ENCODE measurements at places on chromosomes 7 and 10.

GRCh38 chr7:23471106-23471859 is 992 bp upstream of the IGF2BP3 start:
- no peak for DNase-seq

GRCh38 chr10:3972460-3973301 is 187.7 kb upstream of the KLF6 start:
- no peak for DNase-seq

DNA sequence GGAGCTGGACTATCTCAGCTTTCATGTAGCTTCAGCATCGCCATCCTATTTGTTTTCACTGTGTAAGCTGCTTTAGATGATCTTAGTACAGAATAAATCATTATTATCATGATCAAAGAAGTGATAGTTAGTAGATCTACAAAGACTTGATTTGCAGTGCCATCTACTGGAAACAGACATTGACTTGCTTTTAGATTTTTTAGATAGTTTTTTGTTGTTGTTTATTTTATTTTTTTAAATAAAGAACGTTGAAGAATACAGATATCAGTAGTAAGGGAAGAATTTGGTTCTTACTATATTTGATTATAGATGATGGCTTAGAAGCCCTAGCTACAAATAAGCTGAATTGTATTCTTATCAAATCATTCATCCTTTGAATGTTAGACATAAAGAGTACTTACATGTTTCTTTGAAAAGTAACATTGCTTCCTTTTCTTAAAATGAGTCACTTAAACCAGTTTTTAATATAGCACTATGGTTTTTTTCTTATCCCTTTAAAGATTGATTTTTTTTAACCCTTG is 6.3 kb upstream of the SFMBT2 start:
- DNase-seq, result peak; percentile 16

- no peak for DNase-seq
Observed at GRCh38 chr7:2681929-2682799, 5.8 kb upstream of the AMZ1 start.

DNA sequence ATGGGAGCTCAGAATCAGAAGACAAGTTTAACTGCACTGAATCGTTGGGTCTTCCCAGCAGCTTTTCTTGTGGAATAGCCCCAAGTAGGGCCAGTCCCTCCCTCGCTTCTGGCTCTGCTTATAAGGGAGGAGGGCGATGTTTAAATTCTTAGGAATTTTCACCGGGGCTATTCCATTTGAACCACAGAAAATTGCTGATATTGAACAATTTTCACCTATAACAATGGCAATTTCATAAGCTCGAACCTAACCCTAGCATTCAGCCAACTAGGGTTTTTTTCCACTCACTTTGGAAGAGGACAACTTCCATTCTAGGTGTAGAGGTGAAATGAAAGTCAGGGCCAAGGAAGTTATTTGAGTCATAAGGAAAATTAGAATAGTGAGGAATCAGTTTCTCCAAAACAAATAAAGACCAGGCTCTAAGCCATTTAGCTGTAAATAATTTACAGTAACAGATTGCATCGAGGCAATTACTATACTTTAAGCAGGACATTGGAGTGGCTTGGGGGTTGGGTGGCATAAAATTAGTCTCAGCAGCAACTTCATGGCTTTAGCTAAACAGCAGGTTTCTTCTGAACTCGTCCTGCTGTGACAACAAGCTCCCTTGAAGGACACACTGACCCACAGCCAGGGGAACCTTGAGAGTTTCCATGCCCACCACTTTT is 1.5 kb upstream of the ATP6V0A4 start:
- no peak for DNase-seq

DNA sequence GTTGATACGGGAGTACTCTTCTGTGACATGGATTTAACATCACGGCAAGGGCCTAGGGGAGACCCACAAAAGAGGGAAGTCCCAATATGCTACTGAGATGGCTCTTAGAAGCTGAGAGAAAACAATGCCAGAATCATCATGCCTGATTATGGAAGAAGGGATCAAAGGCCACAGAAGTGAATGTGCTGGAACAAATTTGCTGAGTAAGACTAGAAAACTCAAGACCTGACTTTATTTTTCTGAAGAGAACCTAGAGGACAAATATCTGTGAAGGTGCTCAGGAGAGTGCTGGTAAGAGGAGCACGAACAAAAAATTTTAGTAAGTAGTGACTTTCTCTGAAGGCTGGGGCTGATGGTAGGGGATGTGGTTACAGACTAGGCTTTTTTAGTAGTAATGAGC is 277.0 kb downstream of the ZEB1 start:
- DNase-seq, result no peak

DNA sequence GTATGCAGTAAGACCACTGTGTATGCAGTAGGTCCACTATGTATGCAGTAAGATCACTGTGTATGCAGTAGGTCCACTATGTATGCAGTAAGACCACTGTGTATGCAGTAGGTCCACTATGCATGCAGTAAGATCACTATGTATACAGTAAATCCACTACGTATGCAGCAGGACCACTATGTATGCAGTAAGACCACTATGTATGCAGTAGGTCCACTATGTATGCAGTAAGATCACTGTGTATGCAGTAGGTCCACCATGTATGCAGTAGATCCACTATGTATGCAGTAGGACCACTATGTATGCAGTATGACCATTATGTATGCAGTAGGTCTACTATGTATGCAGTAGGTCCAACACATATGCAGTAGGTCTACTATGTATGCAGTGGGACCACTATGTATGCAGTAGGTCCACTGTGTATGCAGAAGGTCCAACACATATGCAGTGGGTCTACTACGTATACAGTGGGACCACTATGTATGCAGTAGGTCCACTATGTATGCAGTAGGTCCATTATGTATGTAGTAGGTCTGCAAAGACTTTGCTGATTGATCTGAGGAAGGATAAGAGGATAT is 313.6 kb downstream of the ADARB2 start:
- no peak for DNase-seq
